Activated naive CD4-positive, alpha-beta T cell treated with anti-CD3 and anti-CD28 coated beads, Interleukin-2, amount 10 ng/mL, durations not matched to agents 7 days and 5 days (primary cell): ENCODE measurements at places on chromosomes 2 and 18.

GRCh38 chr2:146239392-146240135 lies 1605.3 kb upstream of the ACVR2A start:
- DNase-seq: no peak

GRCh38 chr2:10864861-10865636 lies 46.7 kb upstream of the KCNF1 start:
- DNase-seq: peak; percentile 52

- no peak for DNase-seq
Observed at GRCh38 chr2:239668042-239668441, 267.2 kb upstream of the HDAC4 start.

- DNase-seq: no peak
Observed at GRCh38 chr2:112004253-112004645, 50.8 kb upstream of the TMEM87B start.

- DNase-seq: no peak
Observed at GRCh38 chr2:121148481-121148880, 136.5 kb downstream of the TFCP2L1 start.

GRCh38 chr2:232966122-232966521 lies 46.9 kb downstream of the NGEF start:
- no peak for DNase-seq

GRCh38 chr2:11569636-11570035 lies 35.8 kb downstream of the GREB1 start:
- no peak for DNase-seq

GRCh38 chr2:3692375-3692774 lies 11.0 kb upstream of the DCDC2C start:
- DNase-seq: no peak

- DNase-seq: peak; percentile 69
Observed at GRCh38 chr2:202831242-202832220, 40.0 kb downstream of the ICA1L start.

DNA sequence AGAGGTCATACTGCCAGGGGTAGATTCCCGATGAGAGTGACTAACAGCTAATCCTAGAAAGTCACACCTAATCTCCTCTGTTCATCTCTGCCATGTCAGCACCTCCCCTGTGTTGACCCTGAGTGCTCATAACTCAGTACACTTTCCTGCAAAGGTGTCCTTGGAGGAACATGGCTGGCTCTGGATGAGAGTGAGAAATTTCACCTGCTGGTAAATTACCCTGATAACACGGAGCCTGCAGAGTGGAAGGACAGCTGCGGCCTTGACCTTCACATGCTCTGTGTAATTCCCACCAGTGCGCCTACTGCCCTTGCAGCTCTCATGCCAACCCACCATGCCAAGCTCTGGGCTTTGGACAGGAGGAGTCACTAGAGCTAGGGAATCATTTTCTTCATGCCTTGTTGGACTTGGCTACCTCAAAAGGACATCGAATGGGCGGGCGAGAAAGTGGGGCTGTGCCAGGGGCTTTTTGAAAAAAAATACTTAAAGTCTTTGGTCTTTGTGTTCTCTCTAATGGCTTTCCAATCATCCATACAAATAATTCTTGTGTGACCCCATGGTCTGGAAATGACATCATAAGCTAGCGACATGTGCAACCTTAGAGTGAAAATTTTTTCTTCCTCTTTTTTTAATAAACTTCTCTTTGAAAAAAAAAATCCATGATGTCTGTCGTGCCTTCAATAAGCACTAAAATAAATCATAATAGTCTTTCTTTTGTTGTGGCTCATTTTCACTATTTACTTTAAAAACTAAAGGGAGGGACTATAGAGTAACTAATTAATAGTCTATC lies 319.9 kb downstream of the MYCN start:
- DNase-seq: no peak

DNA sequence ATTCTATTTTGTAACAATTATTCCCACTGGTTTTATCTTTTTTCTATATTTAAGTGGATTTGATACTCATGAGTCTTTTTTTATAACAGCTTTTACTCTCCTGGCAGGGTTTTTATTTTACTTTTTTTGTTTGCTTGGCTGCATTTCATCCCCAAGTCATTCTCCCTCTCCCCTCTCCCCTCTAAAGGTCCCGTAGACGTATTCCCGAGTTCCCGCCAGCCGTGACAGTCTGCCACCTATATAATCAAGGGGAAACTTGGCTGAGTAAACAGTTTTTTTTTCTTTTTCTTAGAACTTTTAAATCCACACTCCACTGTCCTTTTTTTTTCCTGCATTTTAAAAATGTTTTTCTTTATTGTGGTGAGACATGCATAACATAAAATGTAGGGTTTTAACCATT lies 433.1 kb upstream of the HS6ST1 start:
- DNase-seq: no peak

- no peak for DNase-seq
Observed at GRCh38 chr2:2566396-2567323, 235.6 kb upstream of the MYT1L start.

GRCh38 chr2:20603791-20604190 lies 47.1 kb downstream of the HS1BP3 start:
- DNase-seq: peak; percentile 10

- DNase-seq: no peak
Observed at GRCh38 chr2:108079736-108080135, 93.4 kb downstream of the SLC5A7 start.

DNA sequence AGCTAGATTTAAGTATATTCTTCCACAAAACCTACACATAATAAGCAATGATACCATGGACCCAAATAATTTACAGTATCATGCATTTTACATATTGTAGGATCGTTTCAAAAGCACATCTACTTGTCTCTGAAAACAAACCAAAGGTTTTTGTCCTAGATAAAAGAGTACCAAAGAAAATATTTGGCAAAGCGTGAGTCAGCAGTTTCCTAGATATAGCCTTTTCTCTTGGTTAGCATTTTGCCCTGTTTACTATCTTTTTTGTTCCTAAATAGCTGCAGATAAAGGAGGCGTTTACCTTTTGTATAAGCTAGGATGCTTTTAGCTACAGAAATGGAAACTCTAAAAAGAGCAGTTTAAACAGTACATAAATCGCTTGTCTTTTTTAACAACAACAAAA lies 305.8 kb upstream of the GULP1 start:
- no peak for DNase-seq

GRCh38 chr2:168157926-168158325 lies 89.5 kb downstream of the STK39 start:
- DNase-seq: no peak

- DNase-seq: no peak
Observed at GRCh38 chr2:200159829-200160781, 146.4 kb upstream of the SPATS2L start.

DNA sequence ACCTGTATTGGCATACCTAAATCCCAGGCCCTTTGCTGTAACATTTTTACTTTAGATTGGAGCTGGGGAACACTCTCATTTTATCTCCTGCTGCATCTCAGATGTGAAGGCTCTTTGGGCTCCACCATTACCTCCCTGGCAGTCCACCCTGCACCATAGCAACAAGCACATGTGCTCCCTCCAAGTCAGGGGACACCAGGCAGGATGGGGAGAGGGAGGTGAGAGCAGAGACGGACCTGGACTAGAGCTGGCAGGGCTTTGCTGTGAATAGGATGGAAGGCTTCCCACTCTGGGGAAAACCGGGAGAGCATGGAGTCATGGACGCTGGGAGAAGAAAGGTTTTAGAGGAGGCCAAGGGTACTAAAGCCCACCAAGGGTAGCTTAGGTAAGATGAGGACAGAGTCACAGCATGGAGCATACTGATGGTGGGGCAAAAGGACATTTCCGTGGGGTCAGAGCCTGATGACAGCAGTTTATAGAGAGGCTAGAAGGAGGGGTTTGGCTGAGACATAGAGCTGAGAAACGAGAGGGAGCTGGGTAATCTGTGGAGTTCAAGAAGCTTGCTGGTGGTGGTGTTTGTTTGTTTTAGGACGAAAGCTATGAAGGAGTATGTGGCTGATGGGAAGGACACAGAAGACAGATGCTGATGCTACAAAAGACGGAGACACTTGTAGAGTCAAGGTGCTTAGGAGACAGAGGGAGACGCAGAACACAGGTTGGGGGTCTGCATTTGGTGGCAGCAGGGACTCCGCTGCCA lies 134.8 kb downstream of the COL6A3 start:
- no peak for DNase-seq

DNA sequence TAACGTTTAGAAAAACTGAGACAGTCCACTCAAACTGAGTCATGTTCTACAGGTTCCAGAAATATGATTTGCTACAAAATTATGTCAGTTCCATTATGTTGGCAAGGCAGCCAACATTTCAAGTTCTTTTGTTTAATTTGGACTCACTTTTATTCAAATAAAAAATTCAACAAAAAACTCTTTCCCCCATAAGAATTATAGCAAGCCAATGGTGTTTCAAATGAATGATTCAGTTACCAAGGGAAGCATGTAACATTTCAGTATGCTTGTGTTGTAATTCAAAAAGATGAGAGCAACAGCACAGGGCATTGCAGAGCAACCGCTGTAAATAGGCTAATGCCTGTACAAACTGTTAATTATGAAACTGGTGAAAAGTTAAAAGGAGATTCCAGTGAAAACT lies 140.8 kb downstream of the FIGN start:
- DNase-seq: no peak

GRCh38 chr18:28115149-28115550 lies 61.8 kb downstream of the CDH2 start:
- DNase-seq: no peak

- DNase-seq: no peak
Observed at GRCh38 chr2:124698979-124699565, 674.0 kb downstream of the CNTNAP5 start.

- no peak for DNase-seq
Observed at GRCh38 chr18:12879840-12880540, 4.0 kb downstream of the PTPN2 start.

- DNase-seq: no peak
Observed at GRCh38 chr2:74048843-74049519, 64.3 kb downstream of the TET3 start.

DNA sequence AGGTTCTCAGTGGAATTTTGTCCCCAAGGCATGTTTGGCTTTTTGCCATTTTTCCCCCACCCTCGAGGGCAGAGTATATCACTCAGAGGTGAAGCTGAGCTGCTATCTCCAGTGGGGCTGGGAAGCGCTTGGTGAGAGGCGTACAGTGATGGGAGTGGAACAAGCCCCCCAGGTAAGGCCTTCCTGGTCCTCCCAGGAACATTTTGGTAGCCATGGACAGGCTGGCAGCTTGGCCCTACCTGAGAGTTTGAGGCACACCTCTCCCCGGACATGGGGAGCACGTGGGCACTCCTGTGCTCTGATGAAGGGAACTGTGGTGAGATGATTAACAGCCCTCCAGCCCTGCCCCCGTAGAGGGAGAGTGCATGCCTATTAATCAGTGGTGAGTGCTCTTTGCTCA lies 99.3 kb downstream of the C1QL2 start:
- DNase-seq: no peak

DNA sequence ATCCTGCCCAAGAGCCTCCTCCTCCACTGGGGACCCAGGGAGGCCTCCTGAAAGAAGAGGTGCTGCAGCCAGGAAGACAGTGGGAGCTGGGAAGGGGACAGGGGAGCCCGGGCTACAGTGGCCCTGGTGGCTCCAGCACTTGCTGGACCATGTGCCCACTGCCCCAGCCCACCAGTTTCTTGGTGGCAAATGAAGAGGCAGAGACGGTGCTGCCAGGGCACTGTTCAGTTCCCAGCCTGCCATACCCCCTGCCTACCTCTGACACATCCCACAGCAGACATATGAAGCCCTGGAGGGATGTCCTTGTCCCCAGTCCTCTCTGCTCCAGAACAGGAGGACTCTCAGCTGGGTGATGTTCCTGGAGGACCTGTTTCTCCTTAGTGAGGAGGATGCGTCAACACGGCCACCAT lies 3.7 kb downstream of the RAMP1 start:
- DNase-seq: no peak

DNA sequence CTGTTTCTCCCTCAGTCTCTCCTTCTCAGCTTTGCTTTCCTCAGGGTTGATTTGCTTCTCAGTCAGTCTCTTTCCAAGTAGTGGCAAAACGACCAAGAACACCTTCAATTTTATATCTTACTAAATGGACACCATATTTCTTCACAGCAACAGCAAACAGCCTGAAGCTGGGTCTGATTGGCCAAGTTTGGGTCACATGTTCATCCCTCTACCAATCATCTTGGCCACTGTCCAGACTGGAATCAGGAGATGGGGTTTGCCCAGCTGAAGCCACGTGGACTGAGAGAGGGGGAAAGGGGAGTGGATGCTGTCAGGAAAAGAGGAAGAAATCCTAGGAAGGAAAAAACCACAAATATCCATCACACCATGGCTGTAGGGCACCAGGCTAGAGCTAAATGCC lies 42.0 kb upstream of the ACMSD start:
- no peak for DNase-seq

DNA sequence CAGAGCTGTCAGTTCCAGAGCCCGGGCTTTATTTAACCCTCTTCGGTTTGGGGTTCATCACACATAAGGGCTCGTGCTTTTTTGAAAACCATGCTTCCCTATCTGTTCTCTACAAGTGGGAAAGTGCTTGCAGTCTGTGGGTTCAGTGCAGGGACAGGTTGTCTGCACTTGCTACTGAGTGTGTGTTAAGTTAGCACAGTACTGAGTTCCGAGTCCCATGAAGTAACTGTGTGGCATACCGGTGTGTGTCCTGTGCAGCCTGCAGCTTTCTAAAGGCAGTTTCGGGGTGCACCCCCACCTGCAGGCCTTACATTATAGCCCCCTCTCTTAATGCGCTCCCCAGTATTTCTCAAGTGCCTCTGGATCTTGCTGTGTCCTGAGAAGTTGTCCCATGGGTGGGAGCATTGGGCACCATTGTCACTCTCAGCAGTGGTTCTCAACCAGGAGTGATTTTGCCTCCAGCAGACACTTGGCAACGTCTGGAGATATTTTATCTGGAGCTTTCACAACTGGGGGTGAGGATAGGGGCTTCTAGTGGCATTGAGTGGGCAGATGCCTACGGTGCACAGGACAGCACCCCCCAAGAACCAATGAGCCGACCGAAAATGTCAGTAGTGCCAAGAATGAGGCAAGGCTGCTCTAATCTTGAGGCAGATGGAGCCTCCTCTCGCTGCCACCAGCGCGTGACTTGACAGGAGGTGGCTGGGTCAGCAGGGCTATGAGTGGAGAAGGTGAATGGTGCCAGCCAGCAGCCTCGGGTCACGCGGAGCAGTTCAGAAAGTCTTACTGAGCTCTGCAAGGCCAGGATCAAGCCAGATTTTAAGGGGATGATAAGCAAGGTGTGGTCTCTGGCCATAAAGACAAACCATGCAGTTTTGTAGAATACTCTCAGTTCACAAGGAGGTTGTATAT lies 152.2 kb downstream of the SMAD7 start:
- DNase-seq: peak; percentile 17

DNA sequence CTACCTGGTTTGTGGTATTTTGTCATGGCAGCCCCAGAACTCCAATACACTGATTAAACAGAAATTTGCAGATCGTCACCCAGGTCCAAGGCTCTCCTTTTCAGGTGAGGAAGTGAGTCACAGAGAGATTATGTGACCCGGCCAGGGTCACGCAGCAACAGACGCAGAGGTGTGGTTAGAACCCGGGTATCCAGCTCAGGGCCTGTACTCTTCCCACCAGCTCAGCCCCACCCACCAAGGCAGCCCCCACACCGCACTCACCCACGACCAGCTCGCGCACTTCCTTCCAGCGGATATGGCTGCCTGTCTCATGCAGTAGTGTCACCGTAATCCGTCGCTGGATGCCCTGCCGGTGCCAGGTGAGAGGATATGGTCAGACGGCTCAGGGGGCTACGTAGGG lies 48.1 kb downstream of the AQP12A start:
- DNase-seq: peak; percentile 33

- DNase-seq: no peak
Observed at GRCh38 chr2:109478906-109479493, 134.8 kb downstream of the SEPTIN10 start.
